Left lung (tissue), 14 donors: ENCODE measurements at places on chromosomes 12 and 14. TPM values are rescaled to one million over a fixed set of nuclear protein-coding genes. Genes with fewer than 3 reads are reported as not detected.

- DNase-seq: no peak
These were observed 9.8 kb downstream of the CHPT1 start for GRCh38 chr12:101707131-101707782.

GRCh38 chr14:65414961-65415589 lies 2.5 kb downstream of the FUT8 start:
- no peak for DNase-seq

GRCh38 chr14:95038521-95039250 lies 118.6 kb downstream of the DICER1 start:
- DNase-seq: no peak

- DNase-seq: no peak
These were observed 939 bp downstream of the TGFB3 start for GRCh38 chr14:75980856-75981255.

DNA sequence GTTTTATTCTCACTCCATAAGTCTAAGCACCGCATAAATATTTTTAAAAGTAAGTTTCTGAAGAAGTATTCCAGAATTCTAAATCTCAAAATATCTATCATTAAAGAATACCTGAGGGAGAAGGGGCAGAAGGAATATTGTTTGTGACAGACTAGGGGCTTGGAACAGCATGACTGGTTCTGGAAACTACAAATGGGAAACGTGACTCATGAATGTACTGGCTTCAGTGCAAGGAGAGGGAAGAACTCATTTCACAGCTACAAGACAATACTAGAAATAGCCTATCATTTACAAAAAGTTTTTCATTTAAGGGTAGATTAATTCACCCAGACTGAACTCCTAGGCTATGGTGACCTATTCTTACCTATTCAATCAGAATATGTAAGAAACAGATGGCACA lies 121.3 kb downstream of the SLC25A21 start:
- no peak for DNase-seq

DNA sequence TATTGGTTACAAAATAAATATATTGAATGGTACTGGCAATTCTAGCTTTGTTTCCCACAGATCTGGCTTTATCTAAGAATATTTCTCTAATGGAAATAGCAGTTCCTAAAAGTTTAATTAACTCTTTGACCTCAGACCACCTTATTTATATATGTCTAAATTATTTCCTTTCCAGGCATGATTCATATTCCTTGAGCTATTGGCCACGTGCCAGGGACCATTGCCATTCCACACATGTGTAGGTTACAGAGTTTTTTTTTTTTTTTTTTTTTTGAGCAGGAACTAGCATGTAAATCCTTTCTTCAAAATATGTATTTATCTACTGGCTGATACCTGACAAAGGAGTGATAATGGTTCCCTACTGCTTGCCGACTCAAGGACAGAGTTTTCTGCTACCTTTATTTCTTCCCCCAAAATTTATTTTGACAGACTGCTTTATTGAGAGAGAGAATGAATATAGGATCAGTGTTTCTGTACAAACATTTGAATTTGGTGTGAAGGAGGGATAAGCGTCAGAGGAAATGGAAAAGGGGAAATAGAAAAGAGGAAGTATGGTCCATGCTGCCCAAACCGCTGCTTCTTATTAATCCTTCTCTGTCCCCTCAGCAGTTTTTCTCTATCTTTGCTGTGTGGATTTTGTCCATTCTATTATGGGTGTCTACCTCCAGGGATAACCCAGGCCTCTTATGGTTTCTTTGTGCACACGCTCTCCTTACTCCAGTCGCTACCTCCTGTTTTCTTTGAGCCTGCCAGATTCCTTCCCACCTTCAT lies 36.4 kb downstream of the PDE3A start:
- peak; percentile 33 for DNase-seq

- DNase-seq: peak; percentile 85
These were observed 18.0 kb upstream of the DLK1 start for GRCh38 chr14:100708425-100709288.

- no peak for DNase-seq
These were observed 33.6 kb downstream of the CDKL1 start for GRCh38 chr14:50362764-50363713.

DNA sequence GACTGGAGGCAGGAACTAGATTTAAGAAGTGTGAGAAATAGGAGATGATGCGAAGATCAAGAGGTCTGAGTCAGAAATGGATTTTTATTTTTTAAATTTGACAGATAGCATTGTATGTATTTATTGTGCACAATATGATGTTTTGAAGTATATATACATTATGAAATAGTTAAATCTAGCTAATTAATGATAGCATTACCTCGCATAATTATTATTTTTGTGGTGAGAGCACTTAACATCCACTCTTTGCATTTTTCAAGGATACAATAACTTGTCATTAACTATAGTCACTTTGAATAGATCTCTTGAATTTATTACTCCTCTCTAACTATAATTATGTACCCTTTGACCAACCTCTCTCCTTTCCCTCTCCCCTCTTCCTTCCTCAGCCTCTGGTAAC lies 3.7 kb downstream of the SMOC1 start:
- no peak for DNase-seq

DNA sequence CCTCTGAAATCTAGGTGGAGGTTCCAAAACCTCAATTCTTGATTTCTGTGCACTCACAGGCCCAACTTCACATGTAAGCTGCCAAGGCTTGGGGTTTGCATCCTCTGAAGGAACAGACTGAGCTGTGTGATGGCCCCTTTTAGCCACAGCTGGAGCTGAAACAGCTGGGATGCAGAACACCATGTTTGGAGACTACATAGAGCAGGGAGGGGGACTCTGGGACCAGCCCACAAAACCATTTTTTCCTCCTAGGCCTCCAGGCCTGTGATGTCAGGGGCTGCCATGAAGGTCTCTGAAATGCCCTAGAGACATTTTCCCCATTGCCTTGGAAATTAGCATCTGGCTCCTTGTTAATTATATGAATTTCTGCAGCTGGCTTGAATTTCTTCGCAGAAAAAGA lies 1025.9 kb upstream of the NOVA1 start:
- no peak for DNase-seq

DNA sequence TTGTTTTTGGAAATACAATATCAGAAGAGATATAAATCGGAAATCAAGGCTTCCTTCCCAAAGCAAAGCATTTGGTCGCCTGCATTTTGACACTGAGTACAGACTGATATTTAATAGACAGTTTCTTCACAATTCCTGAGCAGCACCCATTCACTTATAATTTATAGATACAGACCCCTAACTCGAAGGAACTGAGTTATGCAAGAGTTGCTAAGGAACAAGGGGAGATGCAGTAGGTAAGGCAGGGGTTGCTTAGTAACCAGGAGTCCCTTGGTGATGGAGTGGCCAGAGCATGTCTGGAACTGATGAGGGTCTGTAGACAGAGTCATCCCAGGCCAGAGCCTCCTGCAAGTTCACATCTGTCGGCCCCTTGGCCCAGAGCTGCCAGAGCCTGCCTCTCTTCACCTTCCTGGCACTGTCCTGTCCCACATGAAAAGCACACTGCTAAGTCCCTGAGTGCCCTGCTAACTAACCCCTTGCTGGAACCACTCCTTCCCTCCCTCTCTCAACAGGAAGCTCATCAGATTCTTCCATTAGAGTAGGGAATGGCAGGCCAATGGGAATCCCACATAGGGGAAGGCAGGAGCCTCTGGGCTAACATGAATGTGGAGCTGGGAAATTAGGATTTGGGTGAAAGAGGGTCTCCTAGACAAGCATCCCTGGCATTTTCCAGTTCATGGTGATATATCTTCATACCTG lies 3.6 kb upstream of the DHRS2 start:
- DNase-seq: no peak

DNA sequence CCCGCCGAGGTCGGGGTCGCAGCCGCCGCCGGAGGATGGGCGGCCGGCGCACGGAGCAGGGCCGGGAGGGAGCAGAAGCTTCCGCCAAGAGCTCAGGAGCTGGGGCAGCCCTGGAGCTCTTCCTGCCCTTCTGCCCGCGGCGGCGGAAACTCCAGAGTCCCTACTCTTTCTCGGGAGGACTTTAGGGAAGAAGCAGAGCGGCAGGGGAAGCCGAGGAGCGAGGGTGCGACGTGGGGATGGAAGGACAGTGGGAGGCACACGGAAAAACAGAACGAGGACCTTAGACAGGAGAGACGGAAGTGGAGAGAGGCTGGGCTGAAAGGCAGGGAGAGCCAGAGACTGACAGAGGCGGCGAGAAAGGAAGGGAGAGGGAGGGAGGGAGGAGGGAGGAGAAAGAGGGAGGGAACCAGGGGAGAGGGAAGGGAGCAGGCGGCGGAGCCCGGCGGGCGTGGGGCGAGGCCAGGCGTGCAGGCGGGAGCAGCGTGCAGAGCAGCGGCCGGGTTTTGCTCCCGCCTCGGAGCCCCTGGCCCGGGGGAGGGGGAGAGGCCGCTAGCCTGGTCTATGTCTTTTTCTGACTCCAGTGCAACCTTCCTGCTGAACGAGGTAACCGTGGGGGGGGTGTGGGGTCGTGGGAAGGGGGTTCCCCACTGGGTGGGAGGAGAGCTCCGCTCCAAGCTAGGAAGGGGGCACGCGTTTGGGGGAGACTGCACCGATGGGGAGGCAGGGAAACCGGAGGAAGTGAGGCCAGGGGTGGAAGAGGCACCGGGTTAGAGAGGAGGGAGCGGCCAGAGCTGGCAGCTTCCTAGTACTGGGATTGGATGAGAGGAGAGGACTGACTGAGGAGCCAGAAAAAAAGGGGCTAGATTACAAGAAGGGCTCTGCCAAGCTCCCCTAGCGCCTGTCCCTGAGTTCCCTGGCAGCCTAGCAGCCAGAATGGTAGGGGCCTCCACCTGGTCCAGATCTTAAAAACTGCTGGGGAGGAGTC lies 2.9 kb upstream of the CACNB3 start:
- DNase-seq: peak; percentile 89

GRCh38 chr12:130498589-130499385 lies 161.1 kb downstream of the PIWIL1 start:
- no peak for DNase-seq

GRCh38 chr12:79644274-79645234 lies 46.2 kb downstream of the PAWR start:
- no peak for DNase-seq

DNA sequence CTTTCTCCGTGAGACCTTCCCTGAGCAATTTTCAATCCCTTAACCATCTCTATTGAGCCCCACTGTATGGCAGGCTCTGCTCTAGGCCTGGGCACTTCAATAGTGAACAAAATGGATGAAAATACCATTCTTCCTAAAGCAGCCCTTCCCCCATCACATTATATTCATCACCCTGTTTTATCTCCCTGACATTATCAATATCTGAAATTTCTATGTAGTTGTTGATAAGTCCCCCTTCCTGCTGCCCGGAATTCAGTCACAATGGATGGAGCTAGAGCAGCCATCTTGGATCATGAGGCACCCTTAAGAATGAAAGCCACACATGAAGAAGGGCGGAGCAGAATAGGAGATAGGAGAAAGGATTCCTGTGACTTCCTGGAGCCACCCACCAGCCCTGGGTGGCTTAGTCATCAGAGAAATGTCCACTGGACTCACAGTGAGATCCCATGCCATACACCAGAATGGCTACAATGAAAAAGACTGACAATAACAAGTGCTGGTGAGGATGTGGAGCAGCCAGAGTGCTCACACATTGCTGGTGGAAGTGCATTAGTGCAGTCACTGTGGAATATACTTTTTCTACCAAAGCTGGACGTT lies 33.9 kb downstream of the SCARB1 start:
- DNase-seq: no peak

- DNase-seq: no peak
These were observed 130.5 kb downstream of the SLC41A2 start for GRCh38 chr12:104827587-104827986.

GRCh38 chr14:61584331-61584741 lies 111.0 kb upstream of the HIF1A start:
- DNase-seq: no peak

DNA sequence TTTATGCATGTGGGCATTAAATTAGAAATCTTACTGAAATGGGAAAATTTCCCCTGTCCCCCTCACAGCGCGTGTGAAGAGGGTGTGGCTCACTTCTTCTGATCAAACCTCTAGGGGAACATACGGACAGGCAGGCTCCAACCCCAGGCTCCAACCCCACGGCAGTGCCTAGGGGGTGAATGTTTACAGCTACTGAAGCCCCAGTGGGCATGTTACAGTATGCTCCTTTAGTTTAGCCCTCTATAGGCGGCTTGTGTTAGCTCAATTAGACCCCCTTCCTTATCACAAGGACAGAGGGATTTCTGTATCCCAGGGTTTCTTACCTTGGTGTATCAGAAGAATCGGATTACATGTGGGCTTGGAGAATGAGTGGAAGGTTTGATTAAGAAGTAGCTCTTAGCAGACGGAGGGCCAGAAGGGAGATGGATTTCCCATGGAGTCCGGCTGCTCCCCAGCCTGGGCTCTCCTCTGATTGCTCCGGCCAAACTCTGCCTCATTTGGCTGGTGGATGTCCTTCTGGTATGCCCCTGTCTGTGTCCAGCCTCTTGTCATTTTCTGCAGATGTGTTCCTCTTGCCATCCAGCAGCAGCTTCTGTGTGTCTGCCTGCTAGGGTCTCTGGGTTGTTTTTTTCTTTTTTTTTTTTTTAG lies 223.7 kb downstream of the TMTC2 start:
- DNase-seq: no peak

GRCh38 chr14:101716077-101716950 lies 45.2 kb upstream of the PPP2R5C start:
- DNase-seq: no peak

DNA sequence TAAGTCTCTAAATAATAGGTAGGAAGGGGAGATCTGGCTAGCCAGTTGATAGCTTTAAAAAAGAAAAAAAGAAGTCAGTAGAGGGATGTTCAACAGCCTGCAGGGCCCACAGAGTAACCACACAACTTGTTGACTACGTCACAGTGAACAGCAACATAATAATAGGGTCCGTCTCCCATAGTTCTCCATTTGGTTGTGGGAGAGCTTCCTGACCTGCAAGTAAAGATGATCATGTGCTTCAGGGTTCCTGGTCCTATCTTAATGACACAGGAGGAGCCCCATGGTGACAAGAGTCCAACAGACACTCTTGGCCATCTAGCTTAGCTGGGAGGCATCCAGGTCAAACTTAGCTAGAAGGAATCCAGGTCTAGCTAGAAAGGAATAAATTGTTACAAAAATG lies 36.2 kb downstream of the FGD6 start:
- DNase-seq: no peak

GRCh38 chr14:99072433-99072832 lies 199.6 kb downstream of the BCL11B start:
- no peak for DNase-seq

GRCh38 chr14:23631702-23632460 lies 4.3 kb upstream of the DHRS2 start:
- DNase-seq: peak; percentile 90

SERPINA9 gene
- not detected for polyA plus RNA-seq

IAPP gene
- polyA plus RNA-seq: not detected

ZNF384 gene
- polyA plus RNA-seq: 89.0 TPM

VWF gene
- 159 TPM for polyA plus RNA-seq

COCH gene
- polyA plus RNA-seq: 2.0 TPM

FITM1 gene
- polyA plus RNA-seq: 1.0 TPM

DAO gene
- polyA plus RNA-seq: not detected

GRIP1 gene
- 10.6 TPM for polyA plus RNA-seq

SMCO2 gene
- not detected for polyA plus RNA-seq

CCDC177 gene
- 0.04 TPM for polyA plus RNA-seq
